ENCODE measurements at places on chromosomes 4 and X.

DNA sequence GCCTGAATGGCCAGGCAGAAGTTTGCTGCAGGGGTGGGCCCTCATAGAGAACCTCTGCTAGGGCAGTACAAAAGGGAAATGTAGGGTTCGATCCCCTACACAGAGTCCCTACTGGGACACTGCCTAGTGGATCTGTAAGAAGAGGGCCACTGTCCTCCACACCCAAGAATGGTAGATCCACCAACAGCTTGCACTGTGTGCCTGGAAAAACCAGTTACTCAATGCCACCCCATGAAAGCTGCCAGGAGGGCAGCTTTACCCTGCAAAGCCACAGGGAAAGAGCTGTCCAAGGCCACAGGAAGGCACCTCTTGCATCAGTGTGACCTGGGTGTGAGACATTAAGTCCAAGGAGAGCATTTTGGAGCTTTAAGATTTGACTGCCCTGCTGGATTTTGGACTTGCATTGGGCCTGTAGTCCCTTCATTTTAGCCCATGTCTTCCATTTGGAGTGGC is 781.6 kb downstream of the TRAM1L1 start:
- DNase-seq, result no peak

DNA sequence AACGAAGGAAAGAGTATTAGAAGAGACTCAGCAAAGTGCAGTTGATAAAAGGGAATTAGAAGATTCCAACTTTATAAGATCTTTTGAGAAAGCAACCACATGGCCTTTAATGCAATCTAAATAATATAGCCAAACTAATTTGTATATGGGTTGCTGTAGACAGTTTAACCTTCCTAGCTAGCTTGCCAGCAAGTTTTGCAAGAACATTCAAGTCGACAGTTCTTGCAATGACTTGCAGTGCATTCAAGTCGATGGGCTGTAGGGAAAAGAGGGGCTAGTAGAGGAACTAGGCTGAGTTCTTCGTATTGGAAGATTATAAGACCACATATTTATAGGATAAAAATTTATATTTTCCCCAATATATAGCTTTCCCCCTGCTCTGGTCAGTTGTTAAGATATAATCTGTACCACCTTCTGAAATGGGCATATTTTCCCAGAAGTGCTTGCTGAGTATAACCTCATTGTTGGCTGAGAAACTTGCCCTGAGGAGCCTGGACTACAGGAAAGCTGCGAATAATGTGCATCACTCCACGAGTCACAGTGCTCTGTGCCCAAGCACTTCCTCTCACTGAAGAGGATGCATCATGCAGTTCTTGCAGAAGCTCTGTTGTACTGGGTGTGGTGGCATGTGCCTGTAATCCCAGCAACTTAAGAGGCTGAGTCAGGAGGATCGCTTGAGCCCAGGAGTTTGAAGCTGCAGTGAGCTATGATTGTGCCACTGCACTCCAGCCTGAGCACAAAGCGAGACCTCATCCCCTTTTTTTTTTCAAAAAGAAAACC is 56.7 kb downstream of the DOCK11 start:
- DNase-seq, result no peak

- no peak for DNase-seq
Measured at GRCh38 chr4:107863850-107864371, 39.2 kb downstream of the SGMS2 start.

DNA sequence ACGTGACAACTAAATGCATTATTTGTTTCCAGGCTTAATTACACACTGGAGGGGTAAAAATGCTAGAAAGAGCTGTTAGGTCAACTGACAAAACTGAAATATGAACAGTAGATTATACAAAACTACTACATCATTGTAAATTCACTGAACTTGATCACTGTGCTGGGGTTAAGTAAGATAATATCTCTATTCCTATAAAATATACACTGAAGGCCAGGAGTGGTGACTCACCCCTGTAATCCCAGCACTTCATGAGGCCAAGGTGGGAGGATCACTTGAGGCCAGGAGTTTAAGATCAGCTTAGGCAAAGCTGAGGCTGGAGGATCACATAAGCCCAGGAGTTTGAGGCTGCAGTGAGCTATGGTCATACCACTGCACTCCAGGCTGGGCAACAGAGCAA is 31.8 kb upstream of the NKX6-1 start:
- no peak for DNase-seq

DNA sequence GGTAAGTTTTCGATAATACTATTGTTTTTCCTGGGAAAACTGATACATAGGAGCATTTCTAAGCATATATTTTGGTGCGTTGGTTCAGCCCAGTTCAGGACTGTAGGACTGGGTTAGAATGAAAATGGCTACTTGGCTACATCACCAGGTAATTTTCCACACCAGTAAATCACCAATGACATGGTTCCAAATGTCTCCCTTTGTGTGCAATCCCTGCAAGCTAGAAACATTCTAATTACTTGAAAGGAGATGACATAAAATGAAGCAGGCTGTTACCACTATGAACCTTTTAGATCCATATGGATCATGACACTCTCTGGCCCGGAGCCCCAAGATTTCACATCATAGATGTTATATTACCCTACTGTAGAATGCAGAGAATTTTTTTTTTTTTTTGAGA is 577.4 kb upstream of the FTHL17 start:
- no peak for DNase-seq

DNA sequence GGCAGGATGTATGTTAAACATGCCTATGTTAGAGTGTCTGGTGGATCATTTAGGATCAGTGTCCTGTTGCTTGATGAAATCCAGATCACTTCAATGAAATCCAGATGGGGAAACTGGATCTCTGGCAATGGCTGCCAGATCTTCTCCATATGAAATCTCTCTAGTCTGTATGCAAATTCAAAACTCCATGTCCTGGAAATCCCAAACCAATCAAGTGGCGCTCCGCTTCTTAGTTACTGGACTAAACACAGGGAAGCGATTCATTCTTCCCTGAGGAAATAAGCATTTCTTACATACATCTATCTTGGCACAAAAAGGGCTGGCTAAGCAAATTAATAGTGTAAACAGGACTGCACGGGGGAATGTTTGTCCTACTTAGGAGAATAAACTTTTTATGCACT is 94.9 kb downstream of the HDAC8 start:
- no peak for DNase-seq

- no peak for DNase-seq
Measured at GRCh38 chr4:90536408-90536807, 409.2 kb downstream of the CCSER1 start.

DNA sequence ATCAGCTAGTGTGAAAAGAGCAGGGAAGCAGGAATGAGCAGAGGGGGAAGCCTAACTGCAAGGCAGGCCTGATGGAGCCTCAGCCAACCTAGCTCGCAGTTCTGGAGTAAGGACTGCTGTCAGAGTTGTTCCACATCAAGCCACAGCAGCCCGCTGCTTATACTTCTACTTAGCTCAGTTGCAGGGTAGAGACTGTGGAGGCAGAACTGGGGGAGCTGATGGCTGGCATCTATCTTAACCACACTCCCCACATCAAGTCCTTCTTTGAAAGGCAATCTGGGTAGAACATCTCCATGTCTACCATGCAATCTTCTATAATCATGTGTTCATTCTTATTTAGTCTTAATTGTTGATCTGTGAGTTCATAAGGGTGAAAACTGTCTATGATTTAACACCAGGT is 46.1 kb downstream of the DDX60 start:
- DNase-seq, result no peak

GRCh38 chr4:56416349-56416748 is 19.1 kb downstream of the PPAT start:
- no peak for DNase-seq
